ENCODE measurements at places on chromosomes 1 and 21.
A peak's percentile ranks its signal among the peaks of the same experiment; 100 is the strongest.

DNA sequence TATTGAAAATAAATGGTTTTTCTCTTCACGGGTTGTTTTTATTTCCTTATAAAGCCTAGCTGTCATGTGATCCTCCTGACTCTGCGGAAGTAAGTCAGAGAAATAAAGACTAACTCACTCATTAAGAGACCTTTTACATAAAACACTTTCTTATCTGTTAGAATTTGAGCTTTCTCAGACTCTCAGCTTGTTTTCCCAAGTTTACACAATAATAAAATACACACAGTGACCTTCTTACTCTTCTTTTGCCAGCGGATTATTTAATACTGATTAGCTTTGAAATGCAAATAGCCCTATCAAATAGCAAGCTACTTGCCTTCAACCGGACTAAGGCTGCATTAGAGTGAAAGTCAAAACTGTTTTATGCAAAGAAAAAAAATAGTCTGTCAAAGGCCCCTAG, 45.5 kb upstream of the CXADR start:
- no peak for DNase-seq

DNA sequence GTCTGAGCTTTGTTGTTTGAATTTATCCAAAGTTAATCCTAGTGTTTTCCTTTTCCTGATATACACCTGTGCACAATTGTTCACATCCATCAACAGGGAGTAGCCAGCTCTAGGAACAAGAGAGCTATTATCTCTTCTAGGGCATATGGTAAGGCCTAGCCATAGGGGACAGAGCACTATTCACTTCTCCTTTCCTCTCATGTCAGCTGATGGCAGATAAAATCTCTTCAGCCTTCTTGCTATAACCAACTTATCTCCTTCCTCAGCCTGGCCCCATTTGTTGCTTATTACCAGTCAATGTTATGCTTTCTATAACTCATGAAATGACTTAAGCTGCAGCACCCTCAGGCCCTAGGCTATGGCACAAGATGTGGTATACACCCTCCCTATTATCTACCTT, 38.9 kb downstream of the PATJ start:
- no peak for DNase-seq

DNA sequence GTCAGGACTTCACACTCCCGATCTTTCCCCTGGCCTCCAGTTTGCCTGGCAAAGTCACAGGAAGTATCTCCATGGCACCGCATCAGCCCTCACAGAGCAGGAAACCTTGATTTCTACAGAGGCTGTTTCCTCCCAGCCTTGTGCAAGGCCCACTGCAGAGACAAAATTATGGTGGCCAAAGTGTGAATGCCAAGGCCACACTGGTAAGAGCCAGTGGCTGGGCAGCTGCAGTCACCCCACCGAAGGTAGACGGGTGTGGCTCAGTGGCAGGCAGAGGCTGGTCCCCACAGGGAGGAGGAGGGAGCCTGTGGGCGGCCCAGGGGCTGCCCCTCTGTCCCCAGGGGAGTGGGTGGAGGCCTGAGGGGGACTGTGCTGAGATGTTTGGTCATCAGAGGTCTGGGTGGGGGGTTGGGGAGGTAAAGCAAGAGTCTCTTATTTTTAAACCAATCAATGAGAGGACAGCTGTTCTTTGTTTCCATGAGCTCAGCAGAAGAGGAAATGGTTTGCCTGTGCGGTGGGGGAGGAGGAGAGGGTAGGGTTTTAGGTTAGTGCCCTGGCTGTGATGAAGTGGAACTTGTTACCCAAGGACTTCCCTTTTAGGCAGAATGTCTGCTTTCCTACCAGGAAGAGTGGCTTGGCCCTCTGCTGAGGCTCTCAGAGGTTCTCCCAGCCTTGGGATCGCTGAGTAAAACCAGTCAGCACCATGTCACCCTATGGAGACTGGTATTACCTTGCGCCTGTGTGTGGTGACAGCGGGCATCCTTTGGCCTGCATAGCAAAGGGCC, 18.0 kb upstream of the BTG2 start:
- DNase-seq = no peak

DNA sequence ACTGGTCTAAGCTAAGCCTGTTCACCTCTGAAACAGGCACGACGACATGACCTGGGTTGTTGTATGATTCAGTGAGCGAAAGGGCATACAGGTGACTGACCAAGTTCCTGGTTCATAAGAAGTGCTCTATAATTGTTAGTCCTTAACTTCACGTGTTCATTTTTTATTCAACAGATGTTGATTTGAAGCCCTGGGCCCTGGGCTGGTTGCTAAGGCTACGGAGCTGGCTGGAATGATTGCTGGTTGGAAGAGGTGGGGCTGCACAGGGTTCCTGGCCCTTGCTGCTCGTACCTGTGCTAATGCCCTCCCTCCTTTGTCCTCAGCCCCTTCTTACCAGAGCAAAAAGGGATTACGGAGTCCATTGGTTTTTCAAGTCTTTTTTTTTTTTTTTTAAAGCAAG, 111.3 kb upstream of the CSF3R start:
- DNase-seq = no peak

- DNase-seq = no peak
These were observed 382.9 kb downstream of the NTNG1 start for GRCh38 chr1:107523736-107524135.

- DNase-seq = peak; percentile 82
These were observed 592 bp downstream of the ZNF692 start for GRCh38 chr1:248858096-248858890.

DNA sequence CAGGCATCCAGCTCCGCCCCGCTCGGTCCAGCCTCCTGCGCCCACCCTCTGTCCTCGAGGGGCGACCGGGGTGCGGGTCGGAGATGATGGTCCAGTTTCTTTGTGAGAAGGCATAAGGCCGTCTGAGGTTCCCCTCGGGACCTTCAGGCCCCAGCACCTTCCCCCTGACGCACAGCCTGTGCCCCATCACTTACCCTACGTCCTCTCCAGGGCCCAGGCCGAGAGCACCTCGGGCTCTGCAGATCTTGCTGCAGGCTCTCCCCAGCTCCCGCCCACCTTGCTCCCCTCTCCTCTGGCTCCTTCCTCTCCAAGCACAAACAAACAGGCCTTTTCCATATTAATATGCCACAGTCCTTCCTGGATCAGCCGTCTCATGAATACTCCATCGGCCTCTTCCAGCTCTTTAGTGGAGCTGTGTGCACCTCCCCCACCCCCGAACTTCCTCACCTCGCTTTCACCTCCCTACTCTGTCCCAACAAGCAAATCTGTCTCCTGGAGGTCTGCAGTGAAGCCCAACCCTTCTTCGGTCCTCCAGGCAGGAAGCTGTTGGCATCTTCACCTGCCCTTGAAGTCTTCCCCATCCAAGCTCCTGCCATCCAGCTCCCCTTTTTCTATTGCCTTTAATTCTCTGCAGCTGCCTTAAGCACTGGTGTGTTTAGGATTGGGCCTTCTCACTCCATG, 448 bp upstream of the COL9A2 start:
- no peak for DNase-seq

GRCh38 chr1:233661376-233662159, 47.7 kb downstream of the KCNK1 start:
- DNase-seq = no peak

DNA sequence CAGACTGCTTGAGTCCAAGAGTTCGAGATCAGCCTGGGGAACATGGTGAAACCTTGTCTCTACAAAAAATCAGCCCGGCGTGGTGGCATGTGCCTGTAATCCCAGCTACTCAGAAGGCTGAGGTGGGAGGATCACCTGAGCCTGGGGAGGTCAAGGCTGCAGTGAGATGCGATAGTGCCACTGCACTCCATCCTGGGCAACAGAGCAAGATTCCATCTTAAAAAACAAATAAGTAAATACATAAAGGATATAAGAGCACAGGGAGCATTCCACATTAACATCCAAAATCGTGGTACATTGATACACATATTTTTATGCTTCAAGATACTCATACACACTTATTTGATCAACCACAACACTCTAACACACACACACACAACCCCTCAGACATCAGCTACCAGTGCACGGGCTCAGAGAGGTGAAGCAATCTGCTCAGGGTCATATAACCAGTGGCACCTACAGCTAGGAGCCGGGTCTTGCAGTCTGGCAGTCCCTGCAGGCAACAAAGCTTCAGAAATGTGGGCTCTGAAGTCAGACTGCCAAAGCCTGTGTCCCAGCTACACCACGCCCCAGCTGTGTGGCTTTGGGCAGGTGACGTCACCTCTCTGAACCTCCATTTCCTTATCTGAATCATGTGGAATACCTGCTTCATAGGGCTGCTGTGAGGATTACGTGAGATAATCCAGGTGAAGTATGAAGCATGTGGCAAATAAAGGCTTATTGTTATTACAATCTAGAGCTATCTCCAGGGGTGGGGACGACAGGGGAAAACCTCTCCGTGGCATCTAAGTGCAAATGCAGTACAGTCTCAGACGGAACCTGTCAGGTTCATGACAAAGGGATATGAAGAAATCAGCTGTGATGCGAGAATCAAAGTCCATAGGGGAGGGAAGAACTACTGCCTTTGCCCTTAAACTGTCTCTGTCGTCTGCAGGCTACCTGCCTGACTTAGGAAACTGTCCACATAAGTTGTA, 4.8 kb upstream of the CRYBG2 start:
- DNase-seq = no peak

- DNase-seq = no peak
These were observed 5.2 kb downstream of the CAP1 start for GRCh38 chr1:40045766-40046165.

All from ecto neural progenitor cell (in vitro differentiated cells).